ENCODE measurements at places on chromosomes 12 and 14. TPM values are rescaled to one million over a fixed set of nuclear protein-coding genes. Genes with fewer than 3 reads are reported as not detected.

BCL2L2 gene
- 42.8 TPM for polyA plus RNA-seq

SDS gene
- polyA plus RNA-seq = not detected

TAS2R31 gene
- 1.4 TPM for polyA plus RNA-seq

GARIN6 gene
- polyA plus RNA-seq = not detected

NPFF gene
- 1.0 TPM for polyA plus RNA-seq

CMA1 gene
- 0.19 TPM for polyA plus RNA-seq

GRCh38 chr14:91975763-91976162 is 28.3 kb upstream of the FBLN5 start:
- DNase-seq = no peak

- no peak for DNase-seq
These were observed 15.6 kb downstream of the SYNE3 start for GRCh38 chr14:95500772-95501401.

DNA sequence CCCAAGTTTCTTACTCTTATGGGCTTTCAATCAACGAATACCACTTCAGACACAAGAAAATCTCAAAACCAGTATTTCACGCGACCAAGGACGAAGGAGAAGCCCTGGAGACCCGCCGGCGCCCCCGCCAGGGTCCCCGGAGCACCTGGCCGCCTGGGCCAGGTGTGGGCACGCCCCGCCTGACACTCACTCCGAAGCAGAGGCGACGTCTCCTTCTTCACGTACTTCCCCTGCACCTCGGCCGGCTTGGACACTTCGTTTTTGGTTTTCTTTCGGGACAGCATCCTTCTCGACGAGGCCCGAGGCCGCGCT is 466 bp downstream of the SAV1 start:
- no peak for DNase-seq

DNA sequence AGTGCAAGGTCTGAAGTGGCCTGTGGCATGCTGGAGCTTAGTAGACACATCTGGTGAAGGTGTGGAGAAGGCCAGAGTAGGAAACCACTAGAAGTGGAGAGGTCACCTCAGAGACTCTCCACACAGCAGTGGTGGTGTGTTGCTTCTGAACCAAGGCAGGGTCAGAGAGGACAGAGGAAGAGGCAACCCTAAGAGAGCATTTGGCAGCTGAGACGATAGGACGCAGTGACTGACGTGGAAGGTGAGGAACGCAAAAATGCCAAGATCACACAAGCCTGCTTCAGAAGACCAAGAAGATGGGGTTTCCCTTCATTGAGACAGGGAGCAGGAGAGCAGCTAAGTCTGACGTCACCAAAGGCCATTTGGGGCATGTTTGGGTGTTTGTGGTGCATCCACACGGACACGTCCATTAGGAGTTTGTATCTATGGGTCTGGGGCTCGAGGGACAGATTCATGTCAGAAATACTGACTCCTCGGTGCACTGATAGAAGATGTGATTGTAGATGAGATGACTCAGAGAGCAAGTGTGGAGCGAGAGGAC is 338.1 kb downstream of the CACNA1C start:
- DNase-seq = no peak

- DNase-seq = no peak
These were observed 243.5 kb upstream of the CAND1 start for GRCh38 chr12:67025543-67026114.

DNA sequence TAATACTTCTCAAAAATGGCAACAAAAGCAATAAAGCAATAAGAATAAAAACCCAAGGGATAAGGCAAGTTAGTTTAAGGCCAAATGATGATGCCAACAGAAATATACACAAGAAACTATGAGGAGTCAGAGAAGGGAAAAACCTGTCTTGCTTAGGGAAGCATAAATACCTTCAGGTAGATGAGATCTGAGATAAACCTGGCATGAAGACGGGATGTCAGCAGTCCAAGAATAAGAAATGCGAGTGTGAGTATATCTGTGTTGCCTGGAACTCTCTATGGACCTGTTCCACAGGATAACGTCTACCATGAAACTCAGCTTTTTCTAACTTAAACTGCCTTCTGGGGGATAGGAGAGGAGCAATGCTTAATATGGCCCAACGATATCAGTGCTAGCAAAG is 30.6 kb downstream of the KCNH5 start:
- no peak for DNase-seq

DNA sequence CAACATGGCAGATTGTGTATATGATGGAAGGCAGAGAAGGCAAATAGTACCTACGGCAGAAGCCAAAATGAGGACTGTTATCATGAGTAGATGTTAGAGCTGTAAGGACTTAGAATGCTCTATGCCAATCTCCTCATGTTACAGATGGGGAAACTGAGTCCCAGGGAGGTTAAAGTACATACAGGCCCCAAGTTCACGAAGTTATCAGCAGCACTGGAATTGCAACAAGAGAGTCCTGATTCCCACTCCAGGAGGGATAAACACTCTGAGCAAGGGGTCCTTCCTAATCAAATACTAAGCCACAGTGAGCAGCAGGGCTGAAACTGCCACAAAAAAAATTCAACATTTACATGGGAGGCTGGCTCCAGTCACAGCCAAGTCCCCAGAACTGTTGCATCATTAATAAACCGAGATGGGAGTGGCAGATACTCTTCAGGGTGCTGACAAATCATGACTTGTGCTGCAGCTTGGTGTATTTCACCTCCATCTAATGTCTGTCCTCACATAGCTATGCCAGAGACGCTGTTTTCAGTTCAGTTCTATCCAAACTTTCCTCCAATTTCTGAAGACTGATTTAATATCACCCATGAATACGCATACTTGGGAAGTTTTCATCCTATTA is 24.2 kb downstream of the NUAK1 start:
- no peak for DNase-seq

- DNase-seq = no peak
These were observed 240.5 kb downstream of the TMEM132C start for GRCh38 chr12:128507470-128507869.

DNA sequence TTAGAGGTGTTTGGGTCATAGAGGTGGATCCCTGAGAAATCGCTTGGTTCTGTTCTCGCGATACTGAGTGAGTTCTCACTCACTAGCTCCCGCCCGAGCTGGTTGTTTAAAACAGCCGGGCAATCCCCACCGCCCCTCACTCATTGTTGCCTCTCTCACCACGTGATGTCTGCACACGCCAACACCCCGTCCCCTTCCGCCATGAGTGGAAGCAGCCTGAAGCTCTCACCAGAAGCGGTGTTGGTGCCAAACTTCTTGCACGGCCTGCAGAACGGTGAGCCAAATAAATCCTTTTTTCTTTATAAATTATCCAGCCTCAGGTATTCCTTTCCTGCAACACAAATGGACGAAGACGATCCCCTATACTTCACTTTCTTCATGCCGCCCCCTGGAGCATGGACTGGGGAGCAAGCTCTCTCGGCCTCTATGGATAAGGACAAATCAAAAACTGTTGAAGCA is 45.4 kb upstream of the CCND2 start:
- DNase-seq = no peak

GRCh38 chr12:132544080-132544397 is 54.1 kb downstream of the FBRSL1 start:
- DNase-seq = no peak

GRCh38 chr14:75182821-75183220 is 6.4 kb upstream of the TMED10 start:
- no peak for DNase-seq

DNA sequence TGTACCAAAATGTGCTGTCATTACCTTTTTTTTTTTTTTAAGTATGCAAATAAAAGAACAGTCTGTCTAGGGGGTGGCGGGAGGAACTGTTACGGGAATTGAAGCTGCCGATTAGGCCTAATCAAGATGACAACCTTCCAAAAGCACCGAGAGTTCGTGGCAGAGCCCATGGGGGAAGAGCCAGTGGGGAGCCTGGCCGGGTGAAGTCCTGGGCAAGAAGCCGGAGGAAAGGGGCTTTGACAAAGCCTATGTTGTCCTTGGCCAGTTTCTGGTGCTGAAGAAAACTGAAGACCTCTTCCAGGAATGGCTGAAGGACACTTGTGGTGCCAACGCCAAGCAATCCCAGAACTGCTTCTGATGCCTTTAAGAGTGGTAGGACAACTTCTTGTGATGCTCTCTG is 42.6 kb downstream of the ACTN1 start:
- DNase-seq = no peak

GRCh38 chr14:84493779-84494178 is 1036.2 kb upstream of the FLRT2 start:
- DNase-seq = no peak

DNA sequence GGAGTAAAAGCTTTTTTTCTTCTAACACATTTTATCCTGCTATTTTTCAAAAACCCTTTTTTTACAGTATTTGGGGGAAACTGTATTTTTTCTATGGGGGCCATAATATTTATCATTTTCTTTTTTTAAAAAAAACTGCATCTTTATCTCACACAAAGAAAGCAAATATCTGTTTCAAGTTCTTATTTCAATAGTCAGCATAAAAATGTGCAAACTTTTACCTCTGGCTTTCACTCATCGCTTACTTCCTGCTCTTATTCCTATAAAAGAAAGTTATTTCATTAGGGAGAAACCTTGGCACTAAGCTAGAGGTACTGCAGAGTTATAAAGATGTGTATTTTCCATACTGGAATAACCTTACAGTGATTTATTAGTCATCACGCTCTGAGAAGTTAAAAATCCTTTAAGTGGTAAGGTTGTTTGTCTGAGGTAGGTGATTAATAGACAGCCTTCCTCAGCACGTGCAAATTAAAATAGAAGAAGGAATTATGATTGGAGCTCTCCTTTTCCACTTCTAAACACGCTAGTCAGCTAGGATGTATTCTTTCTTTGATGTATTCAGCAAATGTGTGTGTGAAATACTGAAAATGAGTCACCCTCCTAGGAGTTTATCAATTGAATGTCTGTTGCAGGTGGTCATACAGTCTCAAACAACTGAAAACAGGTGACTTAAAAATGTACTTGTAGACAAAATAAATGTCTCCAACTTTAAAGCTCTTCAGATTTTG is 461.0 kb downstream of the GXYLT1 start:
- DNase-seq = no peak

DNA sequence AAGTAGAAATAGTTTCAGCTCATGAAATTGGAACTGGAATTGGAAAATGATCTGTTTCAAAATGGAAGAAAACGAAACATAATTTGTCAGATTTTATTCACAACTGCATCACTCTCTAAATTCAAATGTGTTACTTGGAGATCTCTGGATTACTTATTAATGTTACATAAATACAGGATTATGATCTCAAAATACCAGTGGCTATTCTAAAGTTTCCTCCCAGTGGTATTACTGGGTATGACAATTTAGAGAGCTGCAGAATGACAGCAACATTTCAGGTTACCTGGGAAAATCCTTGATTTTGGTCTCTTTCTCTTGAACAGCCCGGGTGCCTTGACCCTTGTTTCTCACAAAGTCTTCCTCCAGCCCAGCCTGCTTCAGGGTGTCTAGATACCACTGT is 14.2 kb downstream of the FAM161B start:
- DNase-seq = no peak

DNA sequence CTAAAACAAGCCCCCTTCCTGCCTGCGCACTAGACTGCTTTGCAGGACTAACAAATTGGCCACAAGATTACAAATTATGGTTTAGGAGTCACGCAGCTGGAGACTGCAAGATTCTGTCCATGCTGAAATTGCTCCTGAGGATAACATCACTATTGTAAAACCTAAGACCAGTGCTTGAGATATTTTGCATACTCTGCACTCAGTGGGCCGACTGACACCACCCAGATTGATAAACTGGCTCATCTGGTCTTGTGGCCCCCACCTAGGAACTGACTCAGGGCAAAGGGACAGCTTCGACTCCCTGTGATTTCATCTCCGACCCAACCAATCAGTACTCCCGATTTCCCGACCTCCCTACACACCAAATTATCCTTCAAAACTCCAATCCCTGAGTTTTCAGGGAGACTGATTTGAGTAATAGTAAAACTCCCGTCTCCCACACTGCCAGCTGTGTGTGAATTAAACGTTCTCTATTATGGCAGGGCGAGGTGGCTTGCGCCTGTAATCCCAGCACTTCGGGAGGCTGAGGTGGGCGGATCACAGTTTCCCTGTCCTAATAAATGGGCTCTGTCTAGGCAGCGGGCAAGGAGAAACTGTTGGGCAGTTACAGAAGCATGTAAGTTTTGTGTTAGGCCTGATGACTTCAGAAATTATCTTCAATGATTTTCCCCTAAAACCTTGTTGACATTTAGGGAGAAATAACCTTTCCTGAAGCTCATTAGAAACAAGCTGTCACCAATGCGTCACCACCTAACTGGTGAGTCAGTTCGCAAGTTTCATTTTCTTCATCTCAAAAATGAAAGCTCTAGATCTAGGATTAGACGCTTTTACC is 5.3 kb upstream of the UBC start:
- no peak for DNase-seq

- DNase-seq = no peak
These were observed 25.6 kb downstream of the ELK3 start for GRCh38 chr12:96219700-96220206.

GRCh38 chr12:26058308-26058707 is 66.5 kb downstream of the BHLHE41 start:
- DNase-seq = no peak

GRCh38 chr14:82935691-82936090 is 1402.0 kb upstream of the SEL1L start:
- DNase-seq = no peak

- no peak for DNase-seq
These were observed 321.0 kb downstream of the TMEM121 start for GRCh38 chr14:105847400-105847799.

DNA sequence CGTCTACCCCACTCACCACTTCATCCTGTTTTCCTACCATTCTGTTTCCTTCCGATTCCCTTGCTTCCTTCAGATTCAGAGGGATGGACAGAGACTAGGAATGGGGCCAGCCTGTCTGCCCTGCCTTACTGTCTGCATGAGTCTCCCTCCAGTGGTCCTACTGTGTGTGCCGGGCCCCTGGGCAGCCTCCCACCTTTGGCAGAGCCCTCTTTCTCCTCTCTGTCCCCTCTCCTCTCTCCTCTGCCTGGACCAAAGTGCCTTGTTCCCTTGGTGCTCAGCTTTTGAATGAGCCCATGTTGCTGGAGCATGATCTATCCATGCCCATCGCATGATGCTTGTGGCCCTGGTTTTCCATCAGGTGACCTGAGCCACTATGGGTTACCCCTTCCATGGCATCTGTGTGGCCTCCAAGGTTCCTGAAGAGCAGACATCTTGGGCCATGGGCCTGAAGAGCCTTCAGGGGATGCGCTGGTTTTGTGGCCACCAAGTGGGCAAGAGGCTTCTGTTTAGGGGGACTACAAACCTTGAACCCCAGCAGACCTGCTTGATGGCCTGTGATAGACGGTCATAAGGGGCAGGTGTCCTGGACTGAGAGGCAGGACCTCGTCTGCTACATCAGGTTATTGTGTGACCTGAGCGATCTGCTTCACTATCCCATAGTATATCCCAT is 54.2 kb upstream of the BCL11B start:
- no peak for DNase-seq

DNA sequence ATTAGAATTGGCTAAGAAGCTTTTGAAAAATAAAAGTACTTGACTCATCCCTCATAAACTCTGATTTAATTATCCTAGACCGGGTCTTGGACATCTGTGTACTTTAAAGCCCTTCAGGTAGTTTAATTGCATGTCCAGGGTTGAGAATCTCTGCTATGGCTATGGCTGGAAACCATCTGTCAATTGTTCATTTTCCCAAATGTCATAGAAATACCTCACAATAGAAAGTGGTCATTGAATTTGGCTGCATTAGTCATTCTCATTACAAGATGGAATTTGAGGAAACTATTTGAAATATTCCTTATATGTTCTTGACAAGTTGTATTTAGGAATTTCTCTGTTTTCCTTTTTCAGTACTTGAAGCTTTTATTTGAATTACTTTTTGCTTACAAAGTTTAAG is 111.3 kb downstream of the TSHR start:
- no peak for DNase-seq
